Activated CD8-positive, alpha-beta T cell treated with anti-CD3 and anti-CD28 coated beads for 36 hours (primary cell): ENCODE measurements at places on chromosomes 3 and 15. TPM values are rescaled to one million over a fixed set of nuclear protein-coding genes. Genes with fewer than 3 reads are reported as not detected.

Gene MASP1
- total RNA-seq = not detected

Gene TXNRD3
- total RNA-seq = 5.0 TPM

Gene ADAMTS17
- total RNA-seq = 1.5 TPM

Gene ZCWPW2
- not detected for total RNA-seq

Gene SAMMSON
- not detected for total RNA-seq

Gene GNB5
- total RNA-seq = 17.5 TPM

Gene KNG1
- not detected for total RNA-seq

Gene OXTR
- 2.0 TPM for total RNA-seq

Gene CSPG4
- total RNA-seq = not detected

Gene CNTN4
- total RNA-seq = not detected

Gene CDC25A
- total RNA-seq = 34.1 TPM

- DNase-seq = no peak
These were observed 103.5 kb upstream of the SLC7A14 start for GRCh38 chr3:170689296-170689829.

- no peak for DNase-seq
These were observed 266.2 kb upstream of the TPRG1 start for GRCh38 chr3:188905547-188905946.

- DNase-seq = no peak
These were observed 34.5 kb downstream of the PTPRG start for GRCh38 chr3:61595826-61596225.

- DNase-seq = no peak
These were observed 22.6 kb upstream of the FSTL1 start for GRCh38 chr3:120473389-120473788.

GRCh38 chr3:106172780-106173179 is 304.0 kb upstream of the CBLB start:
- DNase-seq = no peak

DNA sequence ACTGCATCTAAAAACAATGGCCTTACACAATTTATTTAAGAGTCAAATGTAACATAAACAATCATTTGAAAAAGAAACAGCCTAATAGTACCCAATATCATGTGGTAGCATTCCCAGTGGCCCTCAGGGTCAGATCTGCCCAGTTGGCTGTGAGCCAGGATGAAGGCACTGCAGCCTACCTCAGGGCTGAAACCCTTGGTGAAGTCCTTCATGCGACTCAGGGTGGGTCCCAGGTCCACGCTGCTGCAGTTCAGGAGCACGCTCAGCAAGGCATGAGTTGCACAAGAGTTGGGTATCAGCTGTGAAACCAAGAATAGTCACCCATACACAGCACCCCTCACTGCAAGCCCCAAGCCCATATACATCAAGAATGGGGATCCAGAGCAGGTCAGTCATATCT is 37.1 kb downstream of the SEMA3G start:
- no peak for DNase-seq

GRCh38 chr3:175270866-175271265 is 411.7 kb downstream of the NAALADL2 start:
- DNase-seq = no peak

DNA sequence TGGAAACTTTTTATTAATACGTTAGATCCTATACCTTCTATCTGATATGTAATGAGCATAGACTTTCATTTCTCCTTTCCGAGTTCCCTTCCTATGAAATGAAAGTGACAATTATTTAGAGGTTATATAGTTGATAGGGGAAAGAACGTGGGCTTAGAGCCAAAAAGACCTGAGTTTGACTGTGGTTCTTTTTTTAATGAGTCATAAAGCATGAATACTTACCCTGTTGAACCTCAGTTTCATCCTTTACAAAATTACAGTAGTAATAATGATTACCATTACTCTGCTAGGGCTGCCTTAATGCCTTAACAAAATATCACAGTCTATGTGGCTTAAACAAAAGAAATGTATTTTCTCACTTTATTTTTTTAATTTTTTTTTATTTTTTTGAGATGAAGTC is 75.9 kb downstream of the AGBL1 start:
- no peak for DNase-seq
